GM12878 (cell line): ENCODE measurements at places on chromosomes 1 and 21.

DNA sequence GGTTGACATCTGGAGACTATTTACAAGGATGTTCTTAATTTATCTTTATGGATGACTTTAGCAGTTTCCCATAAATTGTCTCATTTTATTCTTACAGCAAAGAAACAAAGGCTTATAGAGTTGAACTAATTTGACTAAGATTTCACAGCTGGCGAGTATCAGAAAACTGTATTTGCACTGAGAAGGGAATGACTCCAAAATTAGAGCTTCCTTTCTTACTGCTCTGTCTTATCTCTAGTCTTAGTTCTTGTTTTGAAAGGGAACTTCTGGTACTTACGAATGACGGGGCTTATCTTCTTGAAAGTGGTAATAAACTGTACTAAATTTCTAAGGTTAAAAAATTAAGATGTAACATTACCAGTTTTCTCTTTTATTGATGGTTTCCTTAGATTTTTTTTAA lies 13.6 kb downstream of the CNST start:
- no peak for DNase-seq

DNA sequence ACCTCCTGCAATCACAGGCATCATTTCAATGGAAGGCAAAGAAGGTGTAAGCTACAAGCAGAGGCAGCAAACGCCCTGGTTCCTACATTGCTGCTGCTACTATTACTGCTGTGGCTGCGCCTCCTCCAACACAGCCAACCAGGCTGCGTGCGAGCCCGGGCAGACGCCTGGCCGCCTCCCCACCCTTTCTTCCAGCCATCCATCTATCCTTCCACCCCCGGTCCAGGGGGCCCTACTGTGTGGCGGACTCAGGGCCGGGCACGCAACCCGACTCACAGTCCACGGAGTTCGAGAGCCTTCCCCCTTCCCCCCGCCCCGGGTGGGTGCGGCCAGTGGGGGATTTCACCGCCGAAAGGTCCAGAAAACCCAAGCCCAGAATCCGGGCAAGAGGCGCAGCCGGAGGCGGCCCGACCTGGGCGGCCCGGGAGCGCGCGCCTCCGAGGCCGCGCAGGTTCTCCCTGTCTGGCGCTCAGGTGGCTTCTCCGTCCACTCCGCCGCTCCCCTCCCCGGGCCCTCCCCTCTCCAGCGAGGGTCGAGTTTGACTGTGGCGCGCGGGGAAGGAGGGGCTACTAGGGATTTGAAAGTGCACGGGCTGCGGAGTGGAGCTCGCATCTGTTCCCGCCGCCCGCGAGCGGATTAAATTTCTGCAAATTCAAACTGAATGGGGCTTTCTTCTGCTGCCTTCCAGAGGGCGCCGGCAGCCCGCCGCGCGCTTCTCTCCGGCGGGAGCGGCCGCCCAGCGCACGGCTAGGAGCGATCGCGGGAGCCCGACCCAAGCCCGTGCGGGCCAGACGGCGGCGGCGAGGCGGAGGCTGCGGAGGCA lies at the start of gene HUNK:
HUNK (plus strand) TSS at position 569 of the 823 bp plus-strand sequence. CDS start 655 bp downstream, outside the sequence.
- no peak for DNase-seq

DNA sequence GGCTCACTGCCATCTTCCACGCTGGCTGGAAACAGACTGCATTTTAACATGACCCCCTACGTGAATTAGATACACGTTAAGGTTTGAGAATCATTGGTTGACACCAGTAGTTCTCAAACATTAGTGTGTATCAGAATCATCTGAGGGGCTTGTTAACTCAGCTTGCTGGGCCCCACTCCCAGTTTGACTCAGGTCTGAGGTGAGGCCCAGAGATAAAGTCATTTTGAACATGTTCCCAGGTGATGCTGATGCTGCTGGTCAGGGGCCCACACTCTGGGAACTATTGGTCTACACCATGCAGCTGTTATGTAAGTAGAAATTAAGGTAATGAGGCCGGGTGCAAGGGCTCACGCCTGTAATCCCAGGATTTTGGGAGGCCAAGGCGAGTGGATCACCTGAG lies 1.3 kb downstream of the LSM10 start:
- DNase-seq = no peak

GRCh38 chr1:221776495-221777301 lies 34.8 kb upstream of the DUSP10 start:
- peak; percentile 91 for DNase-seq

- no peak for DNase-seq
These were observed 18.1 kb downstream of the CLDN19 start for GRCh38 chr1:42721926-42722325.

DNA sequence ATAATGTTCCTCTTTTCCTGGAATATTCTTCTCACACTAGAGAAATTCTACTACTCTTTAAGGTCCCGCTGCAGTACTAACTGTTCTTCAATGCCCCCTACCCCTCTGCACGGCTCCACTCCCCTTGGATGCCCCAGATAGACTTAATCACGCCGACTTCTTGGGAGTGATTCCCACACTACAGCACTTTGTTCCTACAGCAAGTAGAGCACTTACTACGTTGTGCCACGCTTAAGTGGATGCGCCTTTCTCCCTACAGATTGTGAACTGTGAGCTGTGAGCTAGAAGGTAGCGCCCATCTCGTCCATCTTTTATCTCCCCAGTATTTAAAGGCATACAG lies 2.2 kb downstream of the ZNF436 start:
- no peak for DNase-seq

DNA sequence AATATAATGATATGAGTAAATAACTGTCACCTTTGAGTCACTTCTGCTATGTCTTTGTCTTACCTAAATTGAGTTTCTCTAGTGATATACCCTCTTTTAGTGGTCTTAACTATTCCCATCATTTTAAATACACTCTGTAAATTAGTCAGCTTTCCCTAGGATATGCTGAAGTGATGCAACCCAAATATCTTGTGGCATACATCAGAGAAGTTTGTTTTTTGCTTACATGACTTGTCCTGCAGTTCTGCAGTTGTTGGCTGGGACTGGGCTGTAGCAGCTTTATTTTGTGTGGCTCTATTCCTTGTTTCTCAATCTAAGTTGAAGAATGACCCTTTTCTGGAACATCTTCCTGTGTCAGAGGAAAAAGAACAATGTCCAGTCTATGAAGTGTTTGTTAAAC lies 76.4 kb downstream of the TTC3 start:
- DNase-seq = no peak

DNA sequence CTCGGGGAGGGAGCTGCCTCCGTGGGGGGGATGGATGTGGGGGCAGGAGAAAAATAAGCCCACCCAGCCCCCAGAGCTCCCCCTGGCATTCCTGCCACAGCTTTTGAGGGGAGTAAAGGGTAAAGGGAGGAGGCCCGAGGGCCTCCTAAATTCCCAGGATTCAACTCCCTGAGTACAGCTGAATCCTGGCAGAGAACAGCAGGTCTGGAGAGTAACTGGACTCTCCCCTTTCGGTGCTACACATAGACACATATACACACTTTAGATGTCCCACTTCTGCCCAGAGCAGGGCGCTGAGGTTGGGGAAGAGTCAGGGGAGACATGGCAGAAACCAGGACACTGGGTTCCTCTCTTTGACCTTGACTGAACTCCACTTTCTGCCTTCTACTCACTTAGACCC lies 3.0 kb downstream of the KIRREL1 start:
- DNase-seq = no peak

GRCh38 chr1:184292101-184292500 lies 94.7 kb upstream of the C1orf21 start:
- DNase-seq = no peak

DNA sequence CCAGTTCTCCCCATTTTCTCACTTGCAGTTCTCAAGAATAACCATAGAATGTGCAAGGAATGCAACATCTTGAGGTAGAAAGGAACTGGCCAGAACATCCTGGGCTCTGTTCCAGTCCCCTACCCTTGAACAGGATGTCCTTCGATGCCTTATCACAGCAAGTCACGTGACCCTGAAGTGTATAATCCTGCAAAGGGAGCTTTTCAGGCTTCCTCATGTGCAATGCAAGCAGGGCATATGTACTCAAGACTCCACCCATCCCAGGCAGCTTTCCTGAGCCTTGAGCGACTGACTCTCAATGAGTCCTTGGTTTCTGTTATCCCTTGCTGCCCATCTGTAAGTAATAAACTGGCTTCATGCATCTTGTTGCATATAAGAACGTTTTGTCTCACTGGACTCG lies 311.0 kb downstream of the MRPL39 start:
- DNase-seq = no peak

DNA sequence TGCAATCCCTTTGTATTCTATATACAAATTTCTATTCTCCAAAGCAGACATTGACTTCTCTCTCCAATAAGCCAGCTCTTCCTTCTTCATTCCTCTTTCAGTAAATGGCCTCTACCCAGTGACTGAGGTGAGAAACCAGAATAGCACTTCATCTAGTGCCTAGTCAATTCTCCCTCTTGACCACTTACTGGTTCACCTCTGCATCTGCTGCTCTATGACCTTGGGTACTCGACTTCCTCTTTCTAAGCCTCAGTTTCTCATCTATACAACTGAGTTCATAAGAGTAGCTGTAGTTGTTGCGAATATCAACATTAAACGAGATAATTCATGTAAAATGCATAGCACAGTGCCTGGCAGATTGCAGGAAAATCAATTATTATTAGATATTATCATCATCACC lies 12.4 kb downstream of the LYST start:
- DNase-seq = no peak

- no peak for DNase-seq
These were observed 8.9 kb upstream of the PCBP3 start for GRCh38 chr21:45634511-45635183.

- DNase-seq = no peak
These were observed 6.1 kb upstream of the RNF223 start for GRCh38 chr1:1080122-1080757.

DNA sequence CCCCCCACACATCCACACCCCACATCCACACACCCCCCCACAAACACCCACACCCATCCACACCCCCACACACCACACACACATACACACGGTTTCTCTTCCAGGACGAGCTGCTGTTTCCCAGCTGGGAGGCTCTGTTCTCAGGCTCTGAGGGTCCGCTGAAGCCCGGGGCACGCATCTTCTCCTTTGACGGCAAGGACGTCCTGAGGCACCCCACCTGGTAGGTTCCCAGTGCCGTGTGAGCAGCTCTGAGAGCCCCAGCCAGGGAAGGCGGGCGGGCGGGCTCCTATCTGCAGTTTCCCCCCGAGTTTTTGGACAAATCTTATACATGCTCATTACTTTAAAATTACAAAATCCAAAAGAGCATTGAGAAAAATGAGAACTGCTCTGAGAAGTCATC lies 31.2 kb downstream of the SLC19A1 start:
- DNase-seq = no peak

DNA sequence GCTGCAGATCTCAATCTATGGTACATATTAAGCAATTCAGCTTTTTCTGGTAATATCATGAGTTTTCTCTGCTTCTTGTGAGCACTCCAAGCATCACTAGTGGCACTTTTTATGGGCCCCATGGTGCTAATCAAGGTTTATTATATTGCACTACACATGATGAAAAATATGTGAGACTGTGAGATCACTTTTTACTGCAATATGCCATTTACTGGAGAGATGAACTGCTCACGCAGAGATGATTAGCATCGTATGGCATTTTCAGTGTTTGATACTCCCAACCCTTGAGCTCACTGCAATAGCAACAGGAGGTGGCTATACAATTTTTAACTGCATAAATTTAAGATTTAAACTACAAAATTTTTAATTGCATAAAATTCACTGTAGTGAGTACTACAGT lies 8.7 kb upstream of the KCNK1 start:
- no peak for DNase-seq

DNA sequence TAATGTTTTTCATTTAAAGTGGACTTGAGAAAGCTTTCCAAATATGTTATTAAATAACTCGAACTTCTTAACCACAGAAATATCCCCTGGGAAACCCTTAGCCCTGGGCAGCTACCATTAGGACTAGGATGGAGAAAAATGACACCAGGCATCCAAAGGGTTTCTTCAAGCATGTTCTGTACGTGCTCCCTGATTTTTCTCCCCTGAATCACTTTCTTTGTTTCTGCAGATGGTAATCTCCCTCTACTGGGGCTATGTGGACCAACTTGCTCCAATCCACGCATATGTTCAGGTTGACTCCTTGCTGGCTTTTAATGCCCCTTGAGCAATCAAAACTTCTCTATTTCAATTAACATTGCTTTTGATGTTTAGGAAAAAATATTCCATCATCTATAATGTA lies 312.7 kb upstream of the C1orf87 start:
- no peak for DNase-seq
